ENCODE measurements at places on chromosomes 5 and 9.

GRCh38 chr5:116576053-116576713 is 1.6 kb upstream of the SEMA6A start:
- DNase-seq: peak; percentile 54

- no peak for DNase-seq
These were observed 468.9 kb downstream of the ACTL7B start for GRCh38 chr9:108386859-108387384.

DNA sequence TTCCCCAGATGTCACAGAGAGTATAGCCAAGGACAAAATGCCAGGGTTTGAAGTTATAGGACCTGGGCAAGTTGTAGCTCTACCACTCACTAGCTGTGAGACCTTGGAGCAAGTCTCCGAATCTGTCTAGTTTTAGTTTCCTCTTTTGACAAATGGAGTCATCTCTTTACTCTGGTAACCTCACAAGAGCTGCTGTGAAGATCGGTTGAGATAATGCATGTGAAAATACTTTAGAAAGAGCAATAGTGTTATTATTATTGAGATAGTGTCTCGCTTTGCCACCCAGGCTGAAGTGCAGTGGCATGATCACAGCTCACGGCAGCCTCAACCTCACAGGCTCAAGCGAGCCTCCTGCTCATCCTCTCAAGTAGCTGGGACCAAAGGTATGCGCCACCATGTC is 117.9 kb upstream of the NR5A1 start:
- no peak for DNase-seq

DNA sequence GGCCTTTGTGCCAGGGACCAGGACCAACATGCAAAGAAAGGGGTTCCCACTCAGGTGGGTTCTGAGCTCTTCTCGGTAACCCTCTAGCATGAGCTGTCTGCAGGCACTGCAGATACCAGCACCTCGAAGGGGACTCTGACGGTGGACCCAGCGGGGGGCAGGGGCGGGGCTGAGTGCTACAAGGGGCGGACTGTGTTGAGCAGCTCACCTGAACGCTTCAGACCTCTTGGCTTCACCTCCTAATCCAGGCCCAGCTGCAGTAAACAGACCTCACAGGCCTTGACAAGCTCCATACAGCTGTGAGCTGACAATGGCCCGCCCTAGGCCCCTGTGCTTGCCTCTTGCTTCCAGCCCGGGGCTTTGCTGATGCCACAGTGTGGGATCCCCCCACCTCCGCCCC is 48.4 kb downstream of the C9orf50 start:
- DNase-seq: no peak

DNA sequence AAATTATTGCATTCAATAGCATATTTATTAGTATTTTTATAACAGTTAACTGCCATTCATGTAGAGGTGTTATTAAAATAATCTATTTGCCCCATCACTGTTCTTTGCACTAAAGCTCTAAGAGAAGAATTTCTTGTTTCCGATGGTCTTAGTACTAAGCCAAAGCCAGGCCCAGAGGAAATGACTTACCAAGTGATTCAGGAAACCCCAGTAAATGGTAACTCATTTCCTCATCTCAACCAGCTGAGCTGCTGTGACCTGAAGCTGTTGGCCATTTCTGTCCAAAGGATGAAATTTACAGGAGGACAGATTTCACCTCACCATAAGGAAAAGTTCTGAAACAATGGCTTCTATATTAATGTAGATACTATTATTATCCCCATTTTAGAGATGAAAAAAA is 117.0 kb downstream of the PIK3R1 start:
- no peak for DNase-seq

DNA sequence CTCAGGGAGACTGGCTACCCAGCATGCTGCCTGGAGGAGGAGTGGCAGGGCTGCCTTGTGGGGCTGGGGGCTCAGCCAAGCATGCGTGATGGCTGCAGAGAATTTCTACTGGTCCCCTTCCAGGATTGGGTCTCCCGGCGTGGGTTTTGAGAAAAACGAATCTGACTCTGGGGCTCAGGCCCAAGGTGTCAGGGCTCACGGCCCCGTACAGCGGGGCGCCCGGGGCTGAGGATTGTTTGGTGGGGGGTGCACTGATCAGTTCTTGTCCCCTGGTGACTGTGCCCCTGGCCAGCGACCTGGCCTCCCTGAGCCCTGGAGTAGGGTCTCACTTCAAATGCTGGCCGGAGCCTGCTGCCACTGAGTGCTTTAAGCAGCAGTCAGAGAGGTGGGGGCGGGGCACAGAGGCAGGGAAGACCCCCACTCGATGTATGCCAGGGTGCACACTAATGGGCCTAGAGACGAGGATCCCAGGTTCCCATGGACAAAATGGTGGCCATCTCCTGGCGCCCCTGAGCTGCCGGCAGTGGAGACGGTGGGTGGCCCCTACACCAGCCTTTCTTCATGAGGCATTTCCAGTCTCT is 45.5 kb upstream of the RNU6ATAC start:
- DNase-seq: no peak

DNA sequence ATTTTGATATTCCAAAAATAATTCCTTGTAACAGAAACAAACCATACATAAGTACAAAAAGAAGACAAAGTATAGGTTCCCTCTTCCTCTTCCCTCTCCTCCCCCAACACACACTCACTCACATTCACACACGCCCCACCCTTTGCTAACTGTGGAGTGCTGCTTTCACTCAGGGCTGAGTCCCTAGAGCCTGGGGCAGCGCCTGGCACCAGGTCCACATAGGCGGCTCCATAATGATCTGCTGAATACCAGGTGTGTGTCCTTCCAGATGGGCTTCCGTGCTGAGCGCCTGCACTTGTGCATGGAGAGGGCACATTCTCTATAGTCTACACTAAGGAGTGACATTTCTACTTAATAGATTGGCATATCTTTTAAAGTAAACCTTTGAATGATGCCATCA is 3.7 kb downstream of the SEMA4D start:
- DNase-seq: no peak

GRCh38 chr9:80698725-80699410 is 990.5 kb downstream of the TLE1 start:
- no peak for DNase-seq

- DNase-seq: no peak
These were observed 142.8 kb downstream of the RASEF start for GRCh38 chr9:82920154-82920553.

DNA sequence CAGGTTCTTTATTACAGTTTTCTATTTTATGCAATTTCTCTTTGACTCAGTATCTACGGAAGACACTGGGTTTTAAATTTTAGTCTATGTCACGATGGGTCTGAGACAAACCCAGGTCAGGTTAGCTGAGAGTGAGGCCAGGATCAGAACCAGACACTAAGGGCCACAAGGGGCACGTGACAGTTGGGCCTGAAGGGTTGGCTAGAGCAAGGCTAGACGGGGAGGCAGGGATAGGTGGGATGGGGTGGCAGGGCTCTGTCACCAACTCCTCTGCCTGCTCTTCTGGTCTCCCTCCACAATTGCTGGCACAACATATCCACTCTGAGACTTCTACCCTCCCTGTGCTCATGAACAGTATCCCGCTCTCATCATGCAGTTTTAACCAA is 76.4 kb downstream of the MED27 start:
- no peak for DNase-seq

GRCh38 chr9:106106396-106106795 is 412.1 kb downstream of the TMEM38B start:
- no peak for DNase-seq

GRCh38 chr5:40447438-40447837 is 232.3 kb upstream of the PTGER4 start:
- DNase-seq: no peak

DNA sequence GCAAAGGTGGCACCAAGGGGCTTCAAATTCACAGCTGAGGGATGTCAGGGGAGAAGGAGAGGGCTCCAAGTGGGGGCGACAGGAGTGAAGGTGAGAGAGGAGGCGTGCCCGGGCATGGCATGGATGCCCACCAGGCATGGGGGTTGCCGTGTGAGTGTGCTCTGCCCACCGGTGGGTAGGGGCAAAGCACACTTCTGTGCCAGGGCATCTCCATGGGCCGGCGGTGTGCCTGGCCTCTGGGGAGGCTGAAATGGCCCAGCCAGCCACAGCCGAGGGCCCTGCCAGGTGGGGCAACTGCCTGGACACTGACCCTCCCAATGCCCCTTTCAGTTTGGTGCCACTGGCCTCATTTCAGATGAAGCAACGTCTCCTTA is 14.0 kb upstream of the RNU6ATAC start:
- no peak for DNase-seq

GRCh38 chr5:157860898-157861890 is 2.2 kb upstream of the CLINT1 start:
- peak; percentile 40 for DNase-seq

DNA sequence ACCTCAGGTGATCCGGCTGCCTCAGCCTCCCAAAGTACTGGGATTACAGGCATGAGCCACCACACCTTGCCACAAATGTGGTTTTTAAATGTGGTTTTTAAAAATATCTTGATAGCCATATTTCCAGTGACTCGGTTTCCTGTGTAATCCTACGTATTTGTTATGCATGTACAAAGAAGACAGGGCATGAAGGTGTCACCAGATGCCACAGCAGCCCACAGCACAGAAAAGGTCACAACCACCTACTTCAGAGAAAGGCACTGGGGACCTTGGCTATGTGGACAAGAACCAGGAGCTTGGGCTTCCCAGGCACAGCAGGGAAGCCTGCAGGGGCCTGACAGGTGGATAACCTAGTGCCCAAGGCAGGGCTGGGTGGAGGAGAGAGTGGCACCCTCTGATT is 38.0 kb downstream of the C9orf50 start:
- DNase-seq: no peak

GRCh38 chr5:1473746-1474145 is 28.5 kb upstream of the SLC6A3 start:
- no peak for DNase-seq

DNA sequence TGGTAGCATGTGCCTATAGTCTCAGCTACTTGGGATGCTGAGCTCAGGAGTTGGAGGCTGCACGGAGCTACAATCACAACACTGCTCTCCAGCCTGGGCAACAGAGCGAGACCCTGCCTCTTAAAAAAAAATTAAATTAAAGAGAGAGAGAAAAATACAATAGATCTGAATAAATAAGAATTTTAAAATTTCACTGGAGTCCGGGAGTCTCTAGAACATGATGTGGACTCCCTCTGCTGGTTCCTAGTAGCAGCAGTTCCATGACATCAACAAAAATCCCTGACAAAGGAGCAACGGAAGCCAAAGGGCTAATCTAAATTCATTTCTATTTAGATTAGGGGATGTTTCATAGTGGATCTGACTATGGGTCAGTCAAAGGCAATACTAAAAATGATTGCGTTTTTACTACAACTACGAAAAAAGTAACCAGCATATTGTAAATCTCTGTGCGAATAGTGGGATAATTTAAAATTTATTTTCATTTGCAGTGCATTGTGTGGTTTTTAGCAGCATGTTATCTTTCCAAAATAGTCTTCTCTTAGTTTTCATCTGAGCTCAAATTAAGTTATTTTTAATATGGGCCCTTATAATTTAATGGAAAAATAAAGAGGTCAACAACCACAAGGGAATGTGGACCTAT is 6.7 kb downstream of the INIP start:
- no peak for DNase-seq

- DNase-seq: no peak
These were observed 38.4 kb downstream of the RASGRF2 start for GRCh38 chr5:80998590-80998979.

GRCh38 chr5:32964261-32964660 is 253.1 kb downstream of the NPR3 start:
- DNase-seq: no peak

GRCh38 chr5:93622240-93622885 is 39.3 kb downstream of the NR2F1 start:
- no peak for DNase-seq

DNA sequence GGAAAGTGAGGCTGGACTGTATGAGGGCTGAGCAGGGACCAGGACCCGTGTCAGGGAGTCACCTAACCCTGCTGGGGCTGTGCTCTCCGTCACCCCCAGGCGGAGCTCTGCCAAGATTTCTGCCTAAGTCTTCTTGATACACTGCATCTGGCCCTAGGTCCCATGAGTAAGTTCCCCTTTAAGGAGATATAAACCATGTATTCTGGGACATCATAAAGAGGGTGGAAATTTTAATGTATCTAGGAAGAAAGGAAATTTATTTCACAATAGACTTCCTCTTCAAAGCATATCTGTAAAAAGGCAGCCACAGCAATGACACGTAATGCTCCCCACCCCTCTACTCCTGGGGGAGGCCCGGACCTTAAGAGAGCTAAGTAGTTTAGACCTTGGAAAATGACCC is 183.4 kb downstream of the FBXL7 start:
- no peak for DNase-seq

GRCh38 chr5:68950125-68950524 is 143.7 kb upstream of the SLC30A5 start:
- DNase-seq: no peak

DNA sequence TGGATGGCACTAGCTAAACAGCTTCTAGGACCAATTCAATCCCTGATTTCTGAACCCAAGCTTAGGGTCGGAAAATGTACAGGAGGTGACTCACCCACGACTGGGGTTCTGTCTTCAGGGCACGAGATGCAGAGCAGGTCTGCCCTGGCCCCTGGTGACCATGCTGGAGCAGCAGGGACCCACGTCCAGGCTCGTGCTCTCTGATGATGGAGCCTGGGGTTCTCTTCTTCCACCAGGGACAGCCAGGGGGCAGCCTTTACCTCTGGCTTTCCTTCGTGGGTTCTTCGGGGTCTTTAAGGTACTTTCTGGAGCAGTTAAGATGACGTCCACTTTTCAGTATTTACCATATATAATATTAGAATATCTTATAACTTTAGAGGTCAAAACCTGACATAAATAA is 2.1 kb downstream of the CFAP77 start:
- DNase-seq: no peak

Measured in GM19239 (cell line).